Endothelial cell (in vitro differentiated cells): ENCODE measurements at places on chromosomes 1 and 21.

GRCh38 chr1:244863491-244864252 lies 671 bp downstream of the HNRNPU start:
- H3K27ac ChIP-seq = peak overlapping the region; percentile 97
- H3K4me1 ChIP-seq = peaks cover 50% of the 10 kb centered on the region
- H3K36me3 ChIP-seq = peaks cover 38% of the 10 kb centered on the region
- no peak for DNase-seq
- peak overlapping the region; percentile 93 for H3K4me3 ChIP-seq
- peaks cover 24% of the 10 kb centered on the region for H3K27me3 ChIP-seq

- DNase-seq = no peak
- peaks cover 24% of the 10 kb centered on the region for H3K36me3 ChIP-seq
- no peak overlapping the region for H3K27ac ChIP-seq
- no peaks in the 10 kb centered on the region for H3K4me1 ChIP-seq
- H3K27me3 ChIP-seq = no peaks in the 10 kb centered on the region
Measured at GRCh38 chr1:231899713-231900435, 273.3 kb downstream of the DISC1 start.

- peaks cover 44% of the 10 kb centered on the region for H3K4me1 ChIP-seq
- H3K27me3 ChIP-seq = peaks cover 3% of the 10 kb centered on the region
- H3K4me3 ChIP-seq = no peak overlapping the region
- H3K36me3 ChIP-seq = peaks cover 4% of the 10 kb centered on the region
- H3K27ac ChIP-seq = peak overlapping the region; percentile 91
Measured at GRCh38 chr1:167683226-167683625, 38.6 kb upstream of the MPZL1 start.

DNA sequence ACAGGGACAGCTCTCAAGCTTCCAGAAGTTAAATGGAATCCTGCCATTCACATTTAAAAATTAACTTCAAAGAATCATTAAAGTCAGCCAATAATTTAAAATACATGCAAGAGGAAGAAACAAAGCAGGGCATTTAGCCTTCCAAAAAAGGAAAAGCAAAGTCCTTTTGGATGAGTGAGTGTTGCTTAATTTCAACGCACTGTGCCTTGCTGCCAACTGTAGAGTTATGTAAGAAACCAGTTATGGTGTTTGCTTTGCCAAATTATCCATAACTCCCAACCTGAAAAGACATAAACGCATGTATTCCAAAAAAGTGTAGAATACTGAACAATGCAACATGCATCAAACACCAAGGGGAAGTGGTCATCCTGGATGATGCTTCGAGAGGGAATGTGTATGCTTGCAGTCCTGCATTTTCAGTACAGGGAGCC lies 16.1 kb upstream of the KCNE1 start:
- peaks cover 27% of the 10 kb centered on the region for H3K4me1 ChIP-seq
- H3K4me3 ChIP-seq = no peak overlapping the region
- H3K36me3 ChIP-seq = peaks cover 5% of the 10 kb centered on the region
- peaks cover 5% of the 10 kb centered on the region for H3K27me3 ChIP-seq

- no peak overlapping the region for H3K4me3 ChIP-seq
- no peaks in the 10 kb centered on the region for H3K36me3 ChIP-seq
- no peak for DNase-seq
- H3K27ac ChIP-seq = no peak overlapping the region
- H3K4me1 ChIP-seq = no peaks in the 10 kb centered on the region
- H3K27me3 ChIP-seq = peaks cover 5% of the 10 kb centered on the region
Measured at GRCh38 chr1:211653959-211654496, 21.4 kb downstream of the NEK2 start.

- H3K4me3 ChIP-seq = no peak overlapping the region
- H3K27ac ChIP-seq = no peak overlapping the region
- peaks cover 4% of the 10 kb centered on the region for H3K4me1 ChIP-seq
- no peak for DNase-seq
Measured at GRCh38 chr1:2858676-2859075, 57.2 kb upstream of the TTC34 start.
